NCI-H510A treated with DMSO at 0.1 percent for 48 hours (cell line): ENCODE measurements at places on chromosomes 3 and 15.
A peak's percentile ranks its signal among the peaks of the same experiment; 100 is the strongest.

- DNase-seq = no peak
Measured at GRCh38 chr15:73990250-73991005, 1.7 kb downstream of the STOML1 start.

- DNase-seq = no peak
Measured at GRCh38 chr3:49500732-49501609, 30.9 kb downstream of the DAG1 start.

GRCh38 chr15:99326235-99326634 is 75.0 kb downstream of the LRRC28 start:
- DNase-seq = no peak

DNA sequence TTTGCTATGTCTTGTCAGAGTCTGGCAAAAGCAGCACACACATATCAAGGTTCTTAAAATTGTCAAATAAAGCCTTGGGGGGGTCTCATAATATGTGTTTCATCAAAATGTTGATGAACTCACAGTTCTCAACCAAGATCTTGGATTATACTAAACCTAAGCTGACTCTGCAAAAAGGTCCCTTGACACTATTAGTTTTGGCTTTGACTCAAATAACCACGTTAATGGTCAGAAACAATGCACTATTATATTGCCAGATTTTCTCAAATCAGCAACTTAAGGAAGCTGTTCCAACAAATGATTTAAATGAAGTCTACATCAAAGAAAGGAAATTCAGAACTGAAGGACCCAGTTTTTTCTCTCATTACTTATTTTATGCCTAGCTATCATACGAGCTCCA is 1063.9 kb downstream of the ROBO1 start:
- DNase-seq = no peak

- DNase-seq = no peak
Measured at GRCh38 chr3:132456136-132456535, 38.8 kb downstream of the DNAJC13 start.

DNA sequence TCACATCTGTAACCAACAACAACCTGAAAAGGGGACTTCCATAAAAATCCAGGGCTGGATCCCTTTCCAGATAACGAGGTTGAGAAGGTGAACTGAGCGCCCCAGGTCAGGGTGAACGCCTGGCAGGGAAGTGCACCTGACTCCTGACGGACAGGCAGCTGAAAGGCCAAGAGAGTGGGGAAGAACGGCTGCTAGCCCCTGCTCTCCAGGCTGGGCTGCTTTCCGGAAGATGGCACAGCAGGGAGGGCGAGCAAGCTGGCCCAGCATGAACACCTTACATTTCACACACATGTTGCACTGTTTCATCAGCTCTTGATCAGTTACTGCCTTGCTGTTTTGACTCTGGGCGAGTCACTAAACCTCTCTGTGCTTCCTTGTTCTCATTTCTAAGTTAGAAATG is 127.2 kb upstream of the IQSEC1 start:
- DNase-seq = no peak

DNA sequence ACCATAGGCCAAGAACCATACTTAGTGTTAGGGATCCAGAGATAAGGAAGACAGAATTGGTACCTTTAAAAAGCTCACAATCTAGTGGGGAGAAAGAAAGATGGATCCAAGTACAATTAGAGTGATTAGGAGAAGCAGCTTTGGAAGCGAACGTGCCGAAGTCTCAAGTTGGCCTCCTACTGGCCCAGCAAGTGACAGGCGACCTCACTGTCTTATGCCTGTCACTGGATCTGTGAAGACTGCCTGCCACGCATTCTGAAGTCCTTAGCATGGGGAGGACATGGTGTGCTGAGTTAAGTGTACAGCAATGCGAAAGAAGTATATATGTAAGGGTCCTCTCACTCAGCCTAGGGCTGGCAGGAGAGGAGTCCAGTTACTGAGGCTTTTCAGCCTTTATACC is 141.0 kb downstream of the GABRB3 start:
- no peak for DNase-seq

DNA sequence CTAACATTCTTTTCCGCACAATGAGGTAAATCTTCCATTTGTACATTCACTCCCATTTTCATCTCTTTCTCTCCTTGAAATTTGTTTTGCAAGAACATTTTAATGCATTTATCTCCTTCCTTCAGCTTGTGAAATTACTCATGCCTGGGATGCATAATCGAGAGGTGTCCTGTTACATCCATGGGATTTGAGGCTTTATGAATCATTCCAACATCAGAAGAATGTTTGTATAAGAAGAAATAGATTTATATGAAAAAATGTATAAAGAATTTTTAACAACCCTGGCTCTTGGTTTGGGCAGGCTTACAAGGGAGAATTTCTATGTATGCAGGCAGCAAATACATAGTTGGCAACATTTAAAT is 93.2 kb upstream of the MBNL1 start:
- DNase-seq = no peak

DNA sequence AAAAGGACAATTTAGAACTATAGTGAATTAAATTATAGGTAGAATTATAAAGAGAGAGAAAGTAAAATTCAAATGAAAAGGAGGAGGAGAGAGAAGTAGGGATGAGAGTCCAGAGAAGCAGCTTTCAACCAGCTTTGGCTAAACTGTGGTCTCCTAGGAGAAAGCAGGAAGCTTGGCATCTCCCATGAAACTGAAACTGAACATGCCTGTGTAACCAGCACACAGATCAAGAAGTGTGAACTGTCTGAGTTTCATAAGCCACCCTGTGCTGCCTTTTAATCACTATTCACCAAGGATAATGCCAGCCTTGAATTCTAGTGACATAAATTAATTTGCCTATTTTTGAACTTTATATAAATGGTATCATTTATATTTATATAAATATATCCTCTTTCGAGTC is 128.5 kb downstream of the MYRIP start:
- DNase-seq = no peak

DNA sequence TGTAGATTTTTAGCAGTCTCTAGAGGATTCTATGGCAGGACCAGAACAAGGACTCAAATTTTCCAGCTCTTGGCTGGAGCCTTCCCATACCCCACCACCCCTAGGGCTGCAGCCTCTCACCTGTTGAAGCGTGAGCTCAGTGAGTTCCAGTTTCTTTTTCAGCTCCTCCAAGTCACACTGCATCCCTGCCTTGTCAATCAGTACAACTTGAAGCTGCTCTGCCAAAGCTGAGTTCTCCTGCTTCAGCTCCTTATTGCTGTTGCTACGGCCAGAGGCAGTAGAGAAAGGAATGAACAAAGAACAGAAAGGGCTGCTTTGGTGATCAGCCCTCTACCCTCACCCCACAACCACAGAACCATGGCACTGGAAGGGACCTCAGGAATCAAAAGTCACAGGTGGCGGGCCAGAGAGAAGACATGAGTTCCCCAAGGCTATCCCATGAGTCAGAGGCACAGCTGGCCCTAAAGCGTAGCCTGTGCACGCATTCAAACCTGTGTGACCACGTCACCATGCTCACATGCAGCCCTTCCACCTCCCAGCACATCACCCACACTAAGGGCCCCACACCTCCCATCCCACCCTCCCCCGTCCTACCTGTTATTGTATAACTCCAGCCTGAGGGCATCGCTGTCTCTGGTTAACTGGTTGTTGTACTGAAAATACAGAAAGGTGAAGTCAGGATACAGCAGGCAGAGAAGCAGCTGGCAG is 83.3 kb upstream of the C2CD4B start:
- no peak for DNase-seq

GRCh38 chr3:64178419-64178818 is 46.8 kb downstream of the PRICKLE2 start:
- peak; percentile 15 for DNase-seq

DNA sequence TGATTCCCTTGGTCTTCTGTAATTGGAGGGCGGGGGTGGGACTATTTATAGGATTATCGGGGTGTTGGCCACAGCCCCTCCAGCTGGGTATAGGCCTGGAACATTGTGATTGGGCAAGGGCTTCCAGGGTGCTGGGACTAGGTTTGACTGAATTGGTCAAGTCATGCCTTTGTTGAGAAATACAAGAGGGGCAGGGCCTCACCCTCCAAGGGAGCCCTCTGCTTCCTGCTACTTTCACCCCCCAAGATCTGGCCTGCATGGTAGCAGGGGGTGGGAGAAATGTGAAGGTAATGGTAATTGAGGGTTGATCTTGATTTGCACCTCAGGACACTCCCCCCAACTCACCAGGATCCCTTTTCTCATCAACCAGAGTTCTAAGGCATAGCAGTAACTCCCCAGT is 25.2 kb downstream of the TRIM71 start:
- no peak for DNase-seq

- no peak for DNase-seq
Measured at GRCh38 chr3:129892857-129893580, 492 bp downstream of the TMCC1 start.

GRCh38 chr3:143464850-143465249 is 345.3 kb downstream of the CHST2 start:
- DNase-seq = no peak

- no peak for DNase-seq
Measured at GRCh38 chr15:81001152-81002008, 657 bp downstream of the TLNRD1 start.

DNA sequence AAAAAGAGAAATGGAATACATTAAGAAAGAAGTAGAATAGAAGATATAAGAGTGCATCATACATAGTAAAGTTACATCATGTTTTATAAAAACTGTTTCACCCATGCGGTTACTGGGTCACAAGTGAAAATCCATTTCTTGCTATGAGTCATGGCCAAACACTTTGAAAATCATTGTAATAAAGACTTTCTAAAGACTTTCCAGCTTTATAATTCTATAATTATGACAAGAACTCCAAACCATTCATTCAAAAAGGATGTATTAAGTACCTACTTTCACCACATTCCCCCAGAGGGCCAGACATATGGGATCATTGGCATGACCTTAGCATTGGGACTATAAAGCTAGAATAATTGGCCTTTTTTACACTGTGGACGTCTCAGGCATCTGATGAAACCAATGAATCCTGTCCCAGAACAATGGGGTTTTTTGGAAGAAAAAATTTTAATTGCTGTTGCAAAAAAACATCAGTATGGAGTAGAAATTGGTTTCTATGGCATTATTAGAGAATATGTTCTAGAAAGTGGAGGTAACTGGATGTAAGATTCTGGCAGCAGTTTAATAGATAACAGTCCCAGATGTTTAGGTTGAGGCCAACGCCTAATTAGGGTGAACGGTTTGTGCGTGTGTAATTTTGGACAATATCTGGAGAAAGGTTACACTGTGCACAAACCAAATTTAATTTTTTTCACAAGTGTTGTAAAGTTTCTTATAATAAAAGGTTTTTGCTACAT is 3.3 kb upstream of the SKIC8 start:
- DNase-seq = no peak

- DNase-seq = peak; percentile 10
Measured at GRCh38 chr3:57972531-57973111, 35.6 kb upstream of the FLNB start.
